ENCODE measurements at places on chromosomes 3 and 15.

DNA sequence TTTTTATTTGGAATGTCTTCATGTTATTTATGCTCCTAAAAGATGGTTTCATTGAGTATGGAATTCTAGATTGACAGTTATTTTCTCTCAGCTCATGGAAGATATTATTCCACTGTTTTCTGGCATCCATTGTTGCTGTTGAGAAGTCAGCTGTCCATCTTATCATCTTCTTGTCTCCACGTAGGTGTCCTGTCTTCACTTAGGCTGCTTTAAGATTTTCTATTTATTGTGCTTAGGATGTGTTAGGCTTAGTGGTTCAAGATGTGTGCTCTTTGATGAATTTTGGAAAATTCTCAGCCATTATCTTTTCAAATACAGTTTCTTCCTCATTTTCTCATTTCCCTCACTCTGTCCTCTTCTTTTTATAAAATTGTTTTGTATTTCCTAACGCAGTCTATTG lies 52.0 kb downstream of the SNRK start:
- DNase-seq: no peak

- no peak for DNase-seq
These were observed 34.5 kb downstream of the FEM1B start for GRCh38 chr15:68311859-68312557.

DNA sequence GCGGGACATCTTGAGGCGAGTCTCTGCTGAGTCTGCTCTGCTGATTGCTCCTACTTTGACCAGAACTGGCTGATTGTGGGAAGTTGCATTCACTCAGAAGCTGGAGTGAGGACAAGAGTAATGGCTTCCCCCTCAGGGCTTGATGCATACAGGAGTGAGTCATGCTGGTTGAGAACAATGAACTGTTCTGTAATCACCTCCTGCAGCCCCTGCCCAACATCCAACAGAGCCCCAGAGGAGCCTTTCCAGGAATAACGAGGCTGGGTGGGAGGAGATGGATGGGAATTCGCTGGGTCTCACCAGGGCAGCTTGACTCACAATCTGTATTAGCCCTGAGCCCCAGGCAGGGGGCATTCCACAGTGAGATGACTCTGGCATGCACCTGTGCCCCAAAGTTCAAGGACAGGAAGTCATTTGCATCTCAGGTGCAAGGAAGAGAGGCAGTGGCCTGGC lies 85.0 kb downstream of the RAB11A start:
- no peak for DNase-seq

- DNase-seq: no peak
These were observed 1.1 kb upstream of the PPARG start for GRCh38 chr3:12287727-12288181.

DNA sequence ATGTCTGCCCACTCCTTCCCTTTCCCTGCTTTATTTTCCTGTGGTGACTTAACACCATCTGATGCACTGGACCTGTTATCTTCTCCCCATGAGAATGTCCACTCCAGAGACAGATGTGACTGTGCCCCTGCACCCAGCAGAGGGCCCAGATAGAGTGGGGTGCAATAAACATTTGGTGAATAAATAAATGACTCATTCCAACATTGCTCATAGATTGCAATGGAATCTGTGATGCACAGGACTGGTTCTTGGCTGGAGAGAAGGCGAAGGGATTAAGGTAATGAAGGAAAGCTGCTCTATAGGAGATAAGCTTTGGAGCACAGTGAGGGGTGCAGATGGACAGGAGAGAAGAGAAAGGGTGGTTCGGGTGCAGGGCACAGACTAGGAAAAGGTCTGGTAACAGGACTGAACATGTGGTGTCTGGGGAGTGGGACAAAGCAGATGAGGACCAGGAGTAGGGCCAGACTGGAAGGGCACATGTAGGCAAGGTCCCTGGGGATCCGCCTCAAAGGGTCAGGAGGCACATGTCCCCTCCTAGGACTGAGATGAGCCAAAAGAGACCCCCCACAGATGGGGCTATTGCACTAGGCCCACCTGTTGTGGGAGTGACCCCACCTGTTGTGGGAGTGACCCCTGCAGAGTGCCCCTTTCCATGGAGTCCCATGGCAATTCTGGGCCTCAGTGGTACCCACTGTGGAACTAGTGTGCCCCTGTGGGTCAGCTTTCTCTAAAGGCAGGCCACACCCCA lies 17.5 kb upstream of the POC1A start:
- no peak for DNase-seq

DNA sequence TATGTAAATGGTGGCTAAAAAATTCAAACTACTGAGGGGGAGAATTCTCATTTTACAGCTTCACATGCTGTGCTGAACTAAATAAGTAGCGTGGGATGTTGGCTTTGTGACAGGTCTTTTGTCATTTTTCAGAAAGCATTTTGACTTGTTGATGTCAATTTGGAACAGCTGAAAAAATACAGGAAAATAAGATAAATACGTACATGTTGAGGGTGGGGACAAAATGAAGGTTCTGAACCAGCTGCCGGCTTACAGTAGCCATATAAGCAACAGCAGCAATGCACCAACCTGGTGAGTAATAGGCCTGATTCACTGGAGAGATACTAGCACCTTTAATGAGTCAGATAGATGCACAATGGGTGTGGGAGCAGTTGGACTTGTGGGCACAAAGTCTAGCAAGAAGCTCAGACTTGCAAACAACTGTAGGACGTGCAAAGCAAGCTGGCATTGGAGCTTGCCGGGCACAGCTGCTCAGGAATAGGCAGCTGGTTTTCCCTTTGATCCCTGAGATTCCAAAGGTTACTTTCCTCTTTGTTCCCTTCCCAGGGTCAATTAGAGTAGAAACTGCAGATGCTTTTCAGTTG lies 12.9 kb downstream of the B3GNT5 start:
- DNase-seq: peak; percentile 22

DNA sequence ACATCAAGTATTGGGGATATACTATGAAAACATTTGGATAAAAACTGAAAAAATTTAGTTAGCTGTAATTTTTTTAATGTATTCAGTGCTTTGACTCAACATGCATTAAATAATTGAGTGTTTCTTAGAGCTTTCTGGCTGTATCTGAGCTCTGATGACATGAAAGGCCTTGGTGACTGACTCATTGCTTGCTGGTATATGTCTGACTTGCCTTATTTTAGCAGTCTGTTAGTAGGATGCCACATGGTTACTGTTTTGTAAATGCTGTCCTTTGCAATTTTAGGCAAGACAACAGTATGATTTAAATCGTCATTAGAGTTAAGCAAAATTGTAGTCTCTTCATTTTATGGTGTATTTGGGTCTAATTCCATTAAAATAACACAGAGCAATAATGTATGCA lies 199.2 kb downstream of the GHSR start:
- no peak for DNase-seq
